Stimulated activated CD4-positive, alpha-beta T cell treated with anti-CD3 and anti-CD28 coated beads, TNF-alpha, amount 100 ng/mL, for 1 hour (primary cell): ENCODE measurements at places on chromosomes 13 and 19.

DNA sequence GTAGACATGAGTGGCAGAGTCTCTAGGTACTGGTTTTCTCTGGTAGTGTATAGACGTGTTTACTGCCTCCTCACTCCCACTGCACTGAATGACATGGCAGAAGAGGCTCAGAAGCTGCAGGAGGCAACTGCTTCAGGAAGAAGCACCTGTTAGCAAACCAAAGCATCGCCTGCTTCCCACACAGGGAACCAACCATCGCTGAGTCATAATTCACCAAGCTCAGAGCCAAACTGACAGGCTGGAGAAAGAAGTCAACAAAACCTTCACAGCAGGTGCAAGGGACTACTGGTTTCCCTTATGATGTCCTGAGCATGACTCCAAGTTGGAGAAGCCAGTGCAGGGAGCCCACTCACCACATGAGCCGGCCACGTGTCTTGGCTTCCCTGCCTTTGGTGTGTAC lies 69.8 kb downstream of the KCTD12 start:
- DNase-seq = no peak

DNA sequence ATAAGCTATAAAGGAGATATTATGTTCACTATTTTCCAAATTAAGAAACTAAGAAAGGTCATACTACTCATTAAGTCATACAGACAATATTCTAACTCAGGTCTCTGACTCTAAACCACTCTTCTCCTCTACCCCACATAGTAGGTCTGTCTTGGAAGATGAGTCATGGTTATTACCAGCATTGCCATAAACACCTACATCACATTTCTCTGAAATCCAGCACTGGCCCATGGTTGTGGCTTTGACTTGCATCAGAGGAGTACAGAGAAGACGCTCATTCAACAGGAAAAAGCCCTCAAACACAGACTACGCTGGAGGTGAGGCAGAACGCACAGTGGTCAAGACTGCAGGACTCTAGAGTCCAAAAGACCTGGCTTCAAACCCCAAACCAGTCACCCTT lies 476.8 kb downstream of the COG6 start:
- DNase-seq = no peak

DNA sequence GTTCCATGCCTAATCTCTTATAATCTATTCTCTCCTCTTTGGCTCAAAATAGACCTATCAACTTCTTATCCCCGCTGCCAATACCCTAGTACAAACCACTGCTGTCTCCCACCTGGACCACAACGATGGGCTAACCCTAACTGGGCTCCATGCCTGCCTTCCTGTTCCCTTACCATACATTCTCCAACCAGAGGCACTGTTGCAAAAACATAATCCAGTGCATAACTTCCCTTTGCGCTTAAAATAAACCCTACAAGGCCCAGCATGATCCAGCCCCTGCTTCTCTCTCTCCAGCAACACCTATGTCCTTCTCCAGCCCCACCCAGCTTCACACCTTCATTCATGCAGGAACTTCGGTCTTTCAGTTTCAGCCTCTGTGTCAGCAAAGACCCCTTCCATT lies 27.4 kb upstream of the CEBPA start:
- DNase-seq = no peak

DNA sequence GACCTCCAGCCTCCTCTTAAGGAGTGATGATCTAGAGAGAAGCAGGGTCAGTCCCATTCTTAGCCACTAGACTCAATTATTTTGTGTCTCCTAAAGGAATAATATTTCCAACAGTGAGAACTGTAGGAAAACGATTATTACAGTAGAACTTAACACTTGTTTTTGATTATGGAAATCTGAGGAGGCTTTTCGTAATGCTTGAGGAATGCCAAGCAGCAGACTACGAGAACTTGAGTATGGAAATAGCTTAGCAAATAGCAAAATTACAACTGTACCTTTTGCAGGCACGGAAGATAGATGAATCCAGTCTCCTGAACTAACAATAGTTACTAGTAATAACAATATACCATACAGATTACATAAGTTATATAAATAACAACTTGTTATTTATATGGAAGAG lies 12.2 kb downstream of the BRD4 start:
- DNase-seq = no peak

GRCh38 chr19:1776606-1777147 lies 23.4 kb downstream of the ONECUT3 start:
- no peak for DNase-seq

DNA sequence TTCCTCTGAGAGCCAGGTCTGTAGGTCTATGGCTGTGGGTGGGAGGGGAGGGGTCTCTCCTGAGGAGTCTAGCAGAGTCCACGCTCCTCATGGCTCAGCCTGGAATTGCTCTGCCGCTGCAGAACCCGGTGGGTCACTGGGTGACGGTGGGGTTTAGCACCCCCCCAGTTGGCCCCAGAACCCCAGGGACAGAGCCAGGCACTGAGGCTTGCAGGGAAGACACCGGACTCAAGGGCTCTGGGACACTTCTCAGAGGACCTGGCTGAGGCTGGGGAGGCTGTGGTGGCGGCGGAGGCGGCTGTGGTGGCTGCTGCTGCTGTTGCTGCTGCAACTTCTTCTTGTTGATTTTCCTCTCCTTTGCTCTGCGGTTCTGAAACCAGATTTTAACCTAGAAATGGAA lies 6.1 kb downstream of the CDX2 start:
- no peak for DNase-seq

- no peak for DNase-seq
Observed at GRCh38 chr19:4519521-4520277, 1.4 kb upstream of the PLIN4 start.

- DNase-seq = no peak
Observed at GRCh38 chr19:3282564-3282963, 58.1 kb downstream of the CELF5 start.

GRCh38 chr13:26601669-26602068 lies 44.2 kb downstream of the WASF3 start:
- no peak for DNase-seq

GRCh38 chr13:63438951-63439350 lies 2023.3 kb upstream of the PCDH20 start:
- DNase-seq = no peak

DNA sequence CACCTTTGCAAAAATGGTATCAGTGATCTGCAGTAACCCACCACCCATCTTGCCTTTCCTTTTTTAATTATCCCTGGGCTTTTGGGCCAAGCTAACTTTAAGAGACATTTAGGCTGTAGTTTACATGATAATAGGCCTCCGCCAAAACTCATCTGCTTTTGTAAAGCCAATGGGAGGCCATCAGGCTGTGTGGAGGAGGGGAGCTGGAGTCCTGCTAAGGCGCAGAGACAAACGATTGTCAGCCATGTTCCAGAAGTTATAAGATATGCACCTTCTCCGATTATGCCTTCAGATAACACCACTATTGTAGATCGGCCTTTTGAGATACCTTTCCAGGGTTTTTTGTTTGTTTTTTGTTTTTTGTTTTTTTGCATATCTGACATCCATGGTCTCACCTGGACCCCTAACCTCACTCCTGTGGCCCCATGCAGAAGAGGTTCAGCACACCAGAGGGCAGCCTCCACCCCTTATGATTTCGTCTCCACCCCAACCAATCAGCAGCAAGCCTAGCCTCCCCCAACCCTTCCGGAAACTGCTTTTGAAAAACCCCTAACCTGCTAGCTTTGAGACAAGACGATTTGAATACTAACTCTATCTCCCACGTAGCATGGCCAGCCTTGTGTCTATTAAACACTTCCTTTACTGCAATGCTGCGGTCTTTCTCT lies 113.9 kb upstream of the UBL3 start:
- DNase-seq = no peak

DNA sequence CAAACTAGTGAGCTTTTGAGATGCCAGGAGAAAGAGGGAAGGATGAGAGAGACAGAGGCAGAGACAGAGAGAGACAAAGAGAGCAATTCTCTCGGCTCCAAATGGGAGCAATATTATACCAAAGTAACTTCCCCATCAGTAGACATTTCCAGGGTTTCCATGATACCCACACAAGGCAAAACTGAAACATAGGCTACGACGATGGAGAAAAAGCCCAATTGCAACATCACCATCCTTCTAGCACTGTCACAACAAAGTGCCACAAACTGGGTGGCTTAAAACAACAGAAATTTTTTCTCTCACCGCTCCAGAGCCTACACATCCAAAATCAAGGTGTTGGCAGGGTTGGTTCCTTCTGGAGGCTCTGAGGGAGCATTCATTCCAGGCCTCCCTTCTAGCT lies 81.4 kb downstream of the KCTD12 start:
- DNase-seq = no peak

GRCh38 chr13:79385694-79386093 lies 20.4 kb downstream of the RBM26 start:
- DNase-seq = no peak

- DNase-seq = no peak
Observed at GRCh38 chr13:71169180-71169579, 697.8 kb downstream of the DACH1 start.

GRCh38 chr13:29676941-29677452 lies 81.5 kb upstream of the SLC7A1 start:
- no peak for DNase-seq

DNA sequence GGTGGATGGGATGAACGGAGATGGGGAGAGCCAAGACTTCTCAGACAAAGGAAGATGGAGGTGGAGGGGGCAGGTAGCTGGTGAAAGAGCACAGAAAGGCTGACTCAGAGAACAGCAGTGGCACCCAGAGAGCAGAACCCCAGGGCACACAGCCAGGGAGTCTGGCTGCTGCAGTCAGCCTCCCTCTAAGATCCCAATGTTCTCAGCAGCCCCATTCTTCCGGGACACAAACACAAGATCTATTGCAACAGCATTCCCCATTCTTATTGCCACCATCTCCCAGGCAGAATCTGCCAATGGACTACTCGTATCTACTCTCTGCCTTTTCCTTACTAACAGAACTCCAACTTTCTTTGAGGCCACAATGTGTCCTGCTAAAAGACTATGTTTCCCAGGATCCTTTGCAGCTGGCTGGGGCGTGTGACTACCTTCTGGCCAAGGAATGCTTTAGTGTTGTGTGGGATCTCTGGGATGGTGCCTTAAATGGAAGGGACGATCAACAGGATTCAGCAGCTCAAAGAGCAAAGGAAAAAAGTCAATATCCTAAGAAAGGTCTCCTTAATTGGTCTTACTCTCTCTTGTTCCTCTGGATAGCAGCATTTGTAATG lies 7.5 kb downstream of the THAP8 start:
- no peak for DNase-seq

GRCh38 chr13:85535316-85536084 lies 263.7 kb downstream of the SLITRK6 start:
- DNase-seq = no peak

GRCh38 chr13:57627663-57628062 lies 3.9 kb upstream of the PCDH17 start:
- no peak for DNase-seq

DNA sequence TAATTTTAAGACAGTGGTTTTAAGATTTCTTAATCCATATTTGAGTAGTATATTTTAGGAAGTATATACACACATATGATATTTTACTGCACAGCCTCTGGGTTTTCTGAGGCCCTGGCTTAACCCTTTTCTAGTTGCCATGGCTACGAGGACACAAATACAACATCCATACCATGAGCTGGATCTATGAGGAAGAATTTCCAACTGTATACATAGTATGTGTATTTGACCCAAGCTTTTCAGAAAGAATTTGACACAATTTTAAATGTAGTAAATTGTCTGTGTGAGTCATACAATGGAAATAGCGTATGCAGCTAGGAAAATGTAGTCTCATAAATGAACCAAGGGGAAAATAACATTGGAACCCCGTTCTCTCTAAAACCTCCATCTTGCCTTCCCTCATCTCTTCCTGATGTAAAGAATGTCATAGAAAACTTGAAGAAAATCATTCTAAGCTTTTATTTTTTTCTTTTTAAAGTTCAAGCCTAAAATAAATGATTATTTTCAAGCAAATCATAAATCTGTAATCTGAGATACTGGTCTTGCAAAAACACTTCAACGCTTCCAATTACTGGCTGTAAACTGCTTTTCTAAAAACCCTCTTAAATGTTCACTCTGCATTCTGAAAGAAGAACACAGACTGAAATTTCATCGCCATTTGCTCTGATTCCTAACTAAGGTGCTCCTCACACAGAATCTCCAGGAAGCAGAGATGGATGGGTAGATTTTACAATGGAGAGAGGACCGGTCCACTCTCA lies 172.4 kb downstream of the LACC1 start:
- no peak for DNase-seq

GRCh38 chr19:35337097-35337983 lies 8.4 kb downstream of the CD22 start:
- no peak for DNase-seq

DNA sequence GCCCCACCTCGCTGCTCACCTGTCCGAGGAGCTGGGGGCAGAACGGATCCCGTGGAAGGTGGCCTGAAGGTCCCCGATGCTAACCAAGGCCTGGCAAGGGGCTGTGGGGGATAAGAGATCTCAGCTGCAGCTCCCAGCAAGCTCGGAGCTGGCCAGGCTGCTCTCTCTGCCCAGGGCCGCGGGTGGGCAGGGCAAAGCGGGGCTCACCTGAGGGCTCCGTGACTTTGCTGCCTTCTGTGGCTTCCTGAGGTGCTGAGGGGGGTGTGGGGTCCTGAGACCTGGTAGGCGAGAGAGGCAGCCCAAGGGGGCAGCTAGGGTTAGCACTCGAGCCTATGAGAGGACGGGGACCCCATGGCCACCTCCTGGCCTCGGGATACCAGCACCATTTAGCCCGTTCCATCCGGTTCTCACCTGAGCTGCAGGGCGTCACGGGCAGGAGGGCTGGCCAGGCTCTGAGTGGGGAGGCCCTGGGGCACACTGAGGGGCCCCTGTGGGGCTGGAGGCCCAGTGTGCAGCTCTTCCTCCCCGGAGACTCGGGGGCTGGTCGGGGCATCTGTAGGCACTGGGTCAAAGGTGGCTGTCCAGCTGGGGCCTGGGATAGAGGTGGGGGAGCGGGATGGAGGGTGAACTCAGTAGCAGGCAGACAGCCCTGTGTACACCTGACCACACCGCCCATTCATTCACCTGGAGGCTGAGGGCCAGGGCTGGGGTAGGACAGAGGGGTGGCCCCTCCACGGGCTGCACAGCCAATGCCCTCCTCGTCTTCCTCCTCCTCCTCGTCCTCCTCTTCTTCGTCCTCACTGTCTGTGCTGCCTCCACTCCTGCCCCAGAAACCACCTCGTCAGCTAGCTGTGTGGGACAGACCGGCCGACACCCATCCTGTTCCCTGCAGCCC lies 3.1 kb upstream of the TMEM86B start:
- no peak for DNase-seq

DNA sequence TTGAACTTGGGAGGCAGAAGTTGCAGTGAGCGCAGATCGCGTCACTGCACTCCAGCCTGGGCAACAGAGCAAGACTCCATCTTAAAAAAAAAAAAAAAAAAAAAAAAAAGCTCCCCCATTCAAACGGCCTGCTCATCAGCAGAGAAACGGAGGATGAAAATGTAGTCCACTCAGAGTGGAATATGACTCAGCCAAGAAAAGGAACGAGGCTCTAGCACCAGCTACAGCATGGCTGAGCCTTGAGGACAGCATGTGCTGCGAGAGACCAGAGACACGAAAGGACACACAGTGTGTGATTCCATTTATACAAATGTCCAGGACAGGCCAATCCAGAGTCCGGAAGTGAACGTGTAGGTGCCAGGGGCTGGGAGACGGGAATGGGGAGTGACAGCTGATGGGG lies 18.1 kb upstream of the MIER2 start:
- no peak for DNase-seq

DNA sequence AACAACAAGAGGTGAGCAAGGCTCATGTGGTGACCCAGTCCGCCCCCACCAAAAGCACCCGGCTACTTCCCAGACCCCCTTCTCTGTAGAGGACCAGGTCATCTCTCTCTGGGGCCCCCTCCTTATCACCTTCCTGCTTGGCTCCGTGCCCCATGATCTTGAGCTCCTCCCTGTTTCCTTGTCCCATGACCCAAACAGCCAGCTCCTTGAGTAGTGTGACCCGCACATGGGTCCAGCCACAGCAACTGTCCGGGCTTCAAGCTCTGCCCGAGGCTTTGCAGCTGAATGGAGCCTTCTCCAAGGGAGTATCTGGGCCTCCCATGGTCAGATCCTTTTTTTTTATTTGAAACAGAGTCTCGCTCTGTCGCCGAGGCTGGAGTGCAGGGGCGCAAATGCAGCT lies 61.8 kb downstream of the MYO9B start:
- DNase-seq = no peak
